Activated CD4-positive, CD25-positive, alpha-beta regulatory T cell treated with anti-CD3 and anti-CD28 coated beads, Interleukin-2, amount 50 U/mL, for 72 hours (primary cell): ENCODE measurements at places on chromosomes 5 and 9.

DNA sequence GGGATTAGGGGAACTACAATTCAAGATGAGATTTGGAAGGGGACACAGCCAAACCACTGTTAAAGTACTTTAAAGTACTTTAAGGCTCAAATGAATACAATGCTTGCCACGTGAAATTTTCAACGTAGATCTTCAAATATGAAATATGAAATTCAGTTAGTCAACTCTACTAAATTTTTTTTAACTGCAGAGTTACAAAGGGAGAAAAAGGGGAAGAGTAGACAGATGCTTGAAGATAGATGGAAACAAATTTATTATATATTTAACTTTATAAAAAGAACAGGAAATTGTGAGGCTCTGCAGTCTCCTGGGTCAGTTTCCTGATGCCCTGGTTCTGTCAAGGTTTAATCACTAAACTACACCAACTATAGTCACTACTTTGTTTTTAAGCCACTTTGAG, 785.5 kb upstream of the DMAC1 start:
- DNase-seq: no peak

DNA sequence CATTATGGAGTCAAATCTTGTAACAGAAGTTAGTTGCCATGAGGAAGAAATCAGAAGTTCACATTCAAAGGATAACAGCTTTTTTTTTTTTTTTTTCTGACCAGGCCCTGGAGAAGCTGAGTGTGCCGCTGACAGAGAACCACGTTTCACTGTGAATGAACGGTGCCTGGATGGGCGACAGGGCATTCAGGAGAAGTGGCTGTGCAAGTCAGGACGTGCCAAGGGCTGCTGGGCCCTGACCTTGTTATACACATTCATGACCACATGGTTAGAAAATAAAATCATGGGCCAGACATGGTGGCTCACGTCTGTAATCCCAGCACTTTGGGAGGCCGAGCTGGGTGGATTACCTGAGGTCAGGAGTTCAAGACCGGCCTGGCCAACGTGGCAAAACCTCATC, 91.6 kb downstream of the ANKH start:
- DNase-seq: no peak

DNA sequence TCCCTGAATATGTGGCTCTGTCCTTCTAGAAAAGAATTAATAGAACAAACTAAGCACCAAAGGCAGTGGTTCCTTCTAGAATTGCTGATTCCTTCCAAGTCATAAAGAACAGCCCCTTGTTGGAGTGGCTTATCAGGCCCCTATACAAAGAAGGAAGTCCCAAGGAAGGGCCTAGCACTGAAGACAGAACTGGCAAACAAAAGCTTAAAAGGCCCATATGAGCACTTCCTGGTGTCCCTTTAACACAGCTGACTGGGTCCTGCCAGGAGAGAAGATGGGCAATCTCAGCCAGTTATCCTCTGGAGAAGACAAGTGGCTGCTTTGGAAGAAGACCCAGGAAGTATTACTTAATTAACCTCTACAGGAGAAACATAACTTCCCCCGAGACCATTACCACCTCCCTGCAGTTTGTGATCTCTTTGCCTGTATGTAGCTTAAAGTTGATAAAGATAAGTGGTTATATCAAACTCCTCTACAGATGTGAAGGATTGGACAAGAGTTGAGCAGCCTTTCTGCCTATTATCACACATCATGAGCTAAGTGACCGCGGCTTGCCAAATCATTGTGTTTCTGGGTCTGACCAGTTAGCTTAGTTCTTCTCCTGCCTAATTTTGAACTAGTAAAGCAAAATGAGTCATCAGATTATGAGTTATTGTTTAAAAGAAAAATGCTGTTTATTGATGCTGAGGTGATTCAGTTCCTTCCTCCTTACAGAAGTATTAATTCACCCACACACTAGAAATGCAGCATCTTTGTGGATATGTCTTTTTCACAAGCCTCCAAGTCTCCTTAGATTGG, 13.3 kb upstream of the STING1 start:
- no peak for DNase-seq

DNA sequence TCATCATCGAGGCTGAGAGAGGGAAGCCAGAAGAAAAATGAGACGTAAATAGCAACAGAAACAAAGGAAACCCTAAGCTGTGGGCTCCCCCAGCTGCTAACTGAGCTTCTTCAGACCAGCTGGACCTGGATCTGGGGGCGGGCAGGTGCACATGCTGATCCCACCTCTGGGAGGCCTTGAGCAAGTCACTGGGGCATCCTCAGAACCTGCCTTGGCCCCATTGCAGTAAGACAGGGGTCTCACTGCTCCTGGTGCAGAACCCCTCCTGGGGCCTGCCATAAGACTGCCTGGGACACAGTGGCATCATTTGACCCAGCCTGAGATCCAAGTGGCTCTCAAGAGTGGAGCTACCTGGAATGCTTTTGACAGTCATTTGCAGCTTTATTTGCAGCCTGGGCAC, 77.4 kb downstream of the PHF2 start:
- no peak for DNase-seq

GRCh38 chr5:127891942-127892341, 188.8 kb downstream of the CCDC192 start:
- DNase-seq: no peak

- no peak for DNase-seq
Measured at GRCh38 chr9:93308158-93308602, 124.2 kb downstream of the WNK2 start.

DNA sequence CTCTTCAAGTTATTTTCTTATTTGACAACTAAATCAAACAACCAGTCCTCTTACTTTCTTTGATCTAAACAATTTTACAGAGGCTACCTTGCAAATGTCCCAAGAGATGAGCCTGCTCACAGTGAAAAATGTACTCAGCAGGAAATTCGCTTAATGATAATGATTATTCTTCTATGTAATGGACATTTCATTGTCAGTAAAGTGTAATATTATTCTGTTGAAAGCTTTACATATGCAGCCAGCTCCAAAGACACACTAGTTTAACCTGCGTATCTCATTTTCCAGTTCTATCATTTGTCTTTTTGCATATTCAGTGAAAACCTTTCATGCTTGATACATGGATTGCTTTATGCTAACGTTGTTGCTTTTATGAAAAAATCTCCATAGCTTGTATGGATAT, 758.7 kb upstream of the ZNF608 start:
- no peak for DNase-seq

DNA sequence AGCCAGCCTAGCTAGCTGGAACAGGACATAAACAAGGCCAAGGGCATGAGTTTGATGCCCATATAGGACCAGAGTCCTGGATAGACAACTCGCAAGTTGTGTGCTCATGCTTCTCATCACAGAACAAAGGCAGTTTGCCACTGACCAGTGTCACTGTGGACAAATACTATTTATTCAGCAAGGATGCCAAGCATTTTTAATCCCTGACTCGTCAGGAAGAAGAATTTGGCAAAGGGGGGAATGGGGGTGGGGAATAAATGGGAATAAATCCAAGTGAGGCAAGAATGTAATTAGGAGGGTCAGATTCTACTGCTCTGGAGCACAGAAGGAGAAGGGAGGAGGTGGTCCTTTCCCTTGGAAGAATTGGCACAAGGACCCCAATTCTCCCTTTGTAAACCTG, 46.8 kb upstream of the ANKRD55 start:
- no peak for DNase-seq

DNA sequence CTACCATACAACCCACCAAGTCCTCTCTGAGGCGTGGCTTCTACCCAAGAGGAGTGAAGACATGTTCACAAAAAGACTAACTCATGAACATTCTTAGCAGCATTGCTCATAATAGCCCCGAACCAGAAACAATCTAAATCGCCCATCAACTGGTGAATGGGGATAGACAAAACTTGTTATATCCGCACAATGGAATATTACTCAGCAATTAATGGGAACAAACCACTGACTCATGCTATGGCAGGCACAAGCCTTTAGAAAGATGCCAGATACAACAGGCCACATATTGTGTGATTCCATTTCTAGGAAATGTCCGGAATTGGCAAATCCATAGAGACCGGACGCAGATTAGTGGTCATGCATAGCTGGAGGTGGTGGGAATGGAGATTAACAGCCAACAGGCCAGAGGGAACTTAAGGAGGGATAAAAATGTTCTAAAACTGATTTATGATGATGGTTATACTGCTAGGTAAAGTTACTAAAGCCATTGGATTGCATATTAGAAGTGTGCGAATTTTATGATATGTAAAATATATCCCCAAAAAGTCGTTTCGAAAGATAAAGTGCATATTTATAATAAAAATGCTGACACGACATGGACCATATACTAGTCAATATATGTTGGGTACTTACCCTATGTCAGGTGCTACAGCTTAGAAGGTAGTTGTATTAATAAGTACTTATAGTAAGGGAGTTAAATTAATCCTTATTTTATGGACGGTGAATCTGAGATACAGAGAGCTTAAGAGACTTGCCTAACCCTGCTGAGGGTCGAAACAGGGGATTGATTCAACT, 55.4 kb downstream of the LHX2 start:
- no peak for DNase-seq

DNA sequence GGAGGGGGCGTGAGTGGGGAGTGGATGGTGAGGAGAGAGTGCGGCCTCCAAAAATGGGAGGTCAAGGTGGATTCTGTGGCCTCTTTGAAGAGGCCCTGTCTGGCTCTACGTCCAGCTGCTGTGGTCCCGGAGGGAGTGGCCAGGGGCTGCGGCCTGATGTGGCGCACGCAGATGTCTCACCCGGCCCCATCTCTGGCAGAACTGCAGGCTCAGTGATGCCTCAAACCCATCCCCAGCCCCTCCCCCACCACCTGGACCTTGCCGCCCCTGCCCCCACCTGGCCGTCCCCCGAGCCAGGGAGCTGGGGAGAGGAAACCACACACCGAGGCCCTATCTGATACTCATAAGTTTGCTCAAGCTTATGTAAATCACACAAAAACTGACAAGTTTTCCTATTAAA, 267.6 kb downstream of the PBX3 start:
- no peak for DNase-seq

GRCh38 chr5:122499585-122499984, 187.5 kb downstream of the SNCAIP start:
- no peak for DNase-seq

GRCh38 chr9:37936376-37936775, 32.4 kb upstream of the SLC25A51 start:
- DNase-seq: no peak

- DNase-seq: no peak
Measured at GRCh38 chr5:50606179-50606578, 60.3 kb upstream of the PARP8 start.

GRCh38 chr5:59587489-59588337, 305.8 kb downstream of the PDE4D start:
- no peak for DNase-seq

DNA sequence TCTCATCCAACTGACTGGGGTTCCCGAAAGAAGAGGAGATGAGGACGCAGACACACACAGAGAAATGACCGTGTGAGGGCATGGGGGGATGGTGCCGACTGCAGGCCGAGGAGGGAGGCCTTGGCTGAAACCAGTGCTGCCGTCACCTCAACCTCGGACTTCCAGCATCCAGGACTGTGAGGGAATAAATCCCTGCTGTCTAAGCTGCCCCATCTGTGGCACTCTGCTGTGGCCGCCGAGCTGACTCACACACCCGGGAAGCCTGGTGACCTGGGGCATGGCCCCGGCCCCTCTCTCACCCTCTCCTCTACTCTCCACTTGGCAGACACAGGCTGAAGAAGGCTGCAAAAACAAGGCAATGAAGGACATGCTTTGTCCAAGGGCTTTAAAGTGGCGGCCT, 4.4 kb upstream of the COL5A1 start:
- DNase-seq: no peak

GRCh38 chr5:80920333-80920732, 39.8 kb upstream of the RASGRF2 start:
- DNase-seq: no peak

DNA sequence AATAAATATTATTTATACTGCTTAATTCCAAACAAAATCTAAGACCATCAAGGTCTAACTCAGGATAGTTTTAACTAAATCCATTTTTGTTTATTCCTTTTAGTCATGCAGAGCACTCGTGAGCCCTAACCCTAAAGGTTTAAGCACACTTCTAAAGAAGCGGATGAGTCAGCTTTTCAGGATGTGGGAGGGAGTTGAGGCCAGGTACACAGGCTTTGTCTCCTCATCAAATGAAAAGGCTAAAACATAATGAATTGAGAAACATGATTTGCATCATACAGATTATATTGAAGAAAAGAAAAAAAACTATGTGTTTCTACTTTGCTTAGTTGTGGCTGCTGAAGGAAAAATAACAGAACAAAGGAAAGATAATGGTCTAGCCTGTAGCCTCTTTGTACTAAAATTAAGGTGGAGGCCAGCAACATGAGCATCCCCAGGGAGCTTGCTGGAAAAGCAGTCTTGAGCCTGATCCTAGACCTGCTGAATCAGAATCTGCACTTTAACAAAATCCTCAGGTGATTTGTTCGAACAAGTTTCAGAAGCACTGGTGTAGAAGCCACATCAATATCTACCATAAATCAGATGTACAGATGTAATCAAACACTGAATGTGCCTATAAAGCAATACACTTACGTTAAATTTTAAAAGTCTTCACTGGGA, 21.1 kb upstream of the ISCA1 start:
- no peak for DNase-seq

DNA sequence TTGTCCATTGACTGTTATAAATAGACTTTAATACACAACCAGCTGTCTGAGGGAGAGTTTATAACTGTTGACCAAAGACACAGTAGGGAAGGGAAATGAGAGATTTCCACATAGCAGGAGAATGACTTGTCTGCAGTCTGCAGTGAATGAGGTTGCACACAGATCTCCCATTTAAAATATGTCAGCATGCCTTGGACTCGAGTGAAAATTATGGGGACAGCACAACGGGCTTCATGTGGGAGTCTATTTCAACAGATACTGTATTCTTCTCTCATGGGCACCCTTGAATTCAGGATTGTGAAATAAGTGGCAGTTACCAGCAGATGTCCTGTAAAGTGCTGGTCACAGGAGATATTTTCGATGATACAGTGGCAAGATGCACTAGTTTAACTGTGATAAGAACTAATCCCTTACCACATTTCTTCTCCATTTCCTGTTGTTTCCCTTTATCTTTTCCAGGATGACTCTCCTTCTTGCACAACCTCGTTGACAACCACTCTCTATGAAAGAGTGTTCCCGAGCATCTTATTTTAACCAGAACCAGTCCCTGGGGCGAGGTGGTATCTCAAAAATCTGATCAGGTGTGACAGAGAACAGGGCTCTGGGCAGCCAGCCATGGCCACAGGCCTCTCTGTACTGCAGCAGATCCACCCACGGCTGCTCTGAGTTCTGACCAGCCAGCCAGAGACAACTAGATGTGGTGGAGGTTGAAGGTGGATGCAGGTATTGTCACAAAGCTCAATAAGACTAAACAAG, 51.5 kb upstream of the MAP3K1 start:
- no peak for DNase-seq

DNA sequence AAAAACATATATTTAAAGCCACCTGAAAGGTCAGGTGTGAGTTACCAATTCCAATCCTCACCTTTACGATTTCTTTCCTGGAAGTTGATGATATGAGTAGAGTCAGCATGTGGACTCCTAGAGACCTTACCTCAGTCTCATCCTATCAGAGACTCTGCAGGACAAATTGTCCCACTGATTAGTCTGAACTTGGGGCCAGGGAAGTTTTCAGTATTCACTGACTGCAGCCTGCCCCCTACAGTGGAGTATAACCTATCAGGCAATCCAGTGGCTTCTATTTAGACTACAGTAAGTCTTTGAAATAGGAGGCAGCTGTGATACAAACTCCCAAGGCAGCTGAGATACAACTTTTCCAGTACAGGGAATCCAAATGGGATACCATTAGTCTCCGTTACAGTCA, 449.4 kb upstream of the CDH10 start:
- DNase-seq: no peak
